ENCODE measurements at places on chromosomes 3 and 15. TPM values are rescaled to one million over a fixed set of nuclear protein-coding genes. Genes with fewer than 3 reads are reported as not detected.

The NMNAT3 gene
- 4.2 TPM for total RNA-seq

The LEKR1 gene
- total RNA-seq = 0.52 TPM

The WDR49 gene
- 5.7 TPM for total RNA-seq

The LRRC31 gene
- total RNA-seq = not detected

The TOP2B gene
- 75.2 TPM for total RNA-seq

The CCR8 gene
- not detected for total RNA-seq

The ITPKA gene
- total RNA-seq = not detected

The SLC28A2 gene
- total RNA-seq = not detected

The COL6A5 gene
- total RNA-seq = not detected

The CAMK2N2 gene
- total RNA-seq = not detected

The STRIT1 gene
- total RNA-seq = 1.0 TPM

The HRH1 gene
- total RNA-seq = 5.2 TPM

The PEX11A gene
- total RNA-seq = 8.9 TPM

The STT3B gene
- total RNA-seq = 148 TPM

The MESP2 gene
- total RNA-seq = not detected

The TNFSF10 gene
- total RNA-seq = 9.9 TPM

The PPIP5K1 gene
- 8.9 TPM for total RNA-seq

The GPR62 gene
- total RNA-seq = 0.52 TPM

The MKRN3 gene
- total RNA-seq = 1.6 TPM

The SKOR1 gene
- total RNA-seq = under 0.01 TPM

The P2RY12 gene
- total RNA-seq = 0.52 TPM

The TEX9 gene
- 3.7 TPM for total RNA-seq

The LINGO1 gene
- 3.7 TPM for total RNA-seq

The COL8A1 gene
- total RNA-seq = 1.6 TPM

The RHOV gene
- 1.0 TPM for total RNA-seq

The SYNM gene
- total RNA-seq = 53.2 TPM

The TFRC gene
- total RNA-seq = 93.4 TPM

The DLL4 gene
- 11.5 TPM for total RNA-seq

The LRCH3 gene
- total RNA-seq = 48.0 TPM

The MYZAP gene
- total RNA-seq = 2.6 TPM

The RPLP1 gene
- total RNA-seq = 119 TPM

The RSRC1 gene
- total RNA-seq = 33.4 TPM

The CYP1A2 gene
- not detected for total RNA-seq

The MEGF11 gene
- total RNA-seq = 0.52 TPM

The SNX33 gene
- total RNA-seq = 8.4 TPM

The UROC1 gene
- total RNA-seq = not detected

The FBXO40 gene
- total RNA-seq = 4.2 TPM

The CLDN11 gene
- 1.6 TPM for total RNA-seq

The BLM gene
- 2.1 TPM for total RNA-seq

The UBE2E2 gene
- 115 TPM for total RNA-seq

The RBPMS2 gene
- total RNA-seq = under 0.01 TPM

The C2CD4A gene
- total RNA-seq = not detected

The MEX3B gene
- total RNA-seq = 11.0 TPM

The C3orf80 gene
- not detected for total RNA-seq
